ENCODE measurements at places on chromosomes 16 and 17. TPM values are rescaled to one million over a fixed set of nuclear protein-coding genes. Genes with fewer than 3 reads are reported as not detected.

- H3K4me3 ChIP-seq: peak overlapping the region; percentile 29
- H3K27ac ChIP-seq: peak overlapping the region; percentile 2
- H3K4me1 ChIP-seq: peaks cover 5% of the 10 kb centered on the region
- no peak for DNase-seq
- H3K36me3 ChIP-seq: no peaks in the 10 kb centered on the region
Observed at GRCh38 chr17:12296209-12296625, 275.5 kb downstream of the MAP2K4 start.

DNA sequence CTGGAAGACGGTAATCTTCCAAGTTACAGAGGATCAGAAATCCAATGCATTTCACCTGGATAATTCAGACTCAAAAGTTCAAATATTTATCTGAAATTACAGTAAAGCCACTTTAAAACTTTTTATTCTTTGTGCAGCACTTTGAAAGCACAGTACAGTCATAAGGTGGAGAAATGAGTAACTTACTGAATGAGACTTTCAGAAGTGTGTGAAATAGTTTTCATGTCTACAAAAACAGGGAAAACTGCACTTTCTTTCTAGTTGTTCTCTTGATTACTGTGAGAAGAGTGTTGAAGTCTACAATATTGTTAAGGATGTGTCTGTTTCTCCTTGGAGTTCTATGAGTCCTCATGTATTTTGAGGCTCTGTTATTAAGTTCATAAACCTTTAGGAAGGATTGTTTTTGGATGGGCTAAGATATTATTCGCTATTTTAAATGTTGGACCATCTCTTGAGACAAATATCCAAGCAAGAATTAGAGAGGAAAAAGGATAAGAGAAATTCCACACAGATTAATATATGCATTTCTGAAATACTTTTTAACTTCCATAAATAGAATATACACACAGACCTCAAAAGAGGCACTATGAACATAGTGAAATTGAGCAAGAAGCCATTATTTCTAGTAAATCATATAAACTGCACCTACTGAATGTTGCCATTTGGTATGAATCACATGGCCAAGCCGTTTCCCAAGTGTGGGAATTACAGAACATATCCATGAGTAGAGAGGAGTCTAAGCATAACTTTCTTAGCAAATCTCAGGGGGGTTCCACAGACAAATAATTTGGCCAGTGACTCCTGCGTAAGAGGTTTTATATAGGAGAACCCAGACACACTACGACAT lies 83.6 kb upstream of the PLEKHM1 start:
- no peaks in the 10 kb centered on the region for H3K36me3 ChIP-seq
- H3K27ac ChIP-seq: no peak overlapping the region
- no peak for DNase-seq
- H3K4me1 ChIP-seq: peaks cover 16% of the 10 kb centered on the region
- no peak overlapping the region for H3K4me3 ChIP-seq
- H3K27me3 ChIP-seq: no peaks in the 10 kb centered on the region

- peaks cover 5% of the 10 kb centered on the region for H3K36me3 ChIP-seq
- peaks cover 13% of the 10 kb centered on the region for H3K4me1 ChIP-seq
- H3K4me3 ChIP-seq: no peak overlapping the region
- H3K27ac ChIP-seq: no peak overlapping the region
- no peak for DNase-seq
- H3K27me3 ChIP-seq: no peaks in the 10 kb centered on the region
Observed at GRCh38 chr17:28889996-28890395, 7.5 kb downstream of the FLOT2 start.

NEUROD2 gene
- not detected for total RNA-seq

KRT39 gene
- total RNA-seq: not detected

DNA sequence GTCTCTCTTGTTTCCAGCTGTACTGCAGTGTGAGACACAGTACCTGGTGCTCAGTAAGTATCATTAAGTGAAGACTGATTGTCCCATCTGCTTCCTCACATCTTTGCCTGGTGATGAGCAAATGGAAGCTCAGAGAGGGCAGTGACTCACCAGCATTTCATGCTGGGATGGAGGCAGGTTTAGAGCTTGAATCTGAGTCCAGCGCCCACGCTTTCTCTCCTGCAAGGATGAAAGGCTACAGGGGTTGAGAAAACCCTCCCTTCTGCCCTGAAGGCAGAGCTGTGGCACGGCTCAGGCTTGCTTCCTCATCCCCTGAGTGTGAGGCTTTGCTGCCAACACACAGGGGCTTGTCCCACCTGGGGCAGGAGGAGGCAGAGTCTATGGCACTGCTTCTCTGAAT lies 1.5 kb upstream of the RNF112 start:
- H3K36me3 ChIP-seq: no peaks in the 10 kb centered on the region
- no peak for DNase-seq
- H3K4me3 ChIP-seq: no peak overlapping the region

MILR1 gene
- 10.0 TPM for total RNA-seq

GRCh38 chr16:87583453-87584131 lies 18.7 kb upstream of the JPH3 start:
- H3K36me3 ChIP-seq: no peaks in the 10 kb centered on the region
- peaks cover 24% of the 10 kb centered on the region for H3K4me1 ChIP-seq
- H3K27me3 ChIP-seq: no peaks in the 10 kb centered on the region
- no peak overlapping the region for H3K4me3 ChIP-seq

- DNase-seq: no peak
- H3K4me3 ChIP-seq: no peak overlapping the region
- H3K4me1 ChIP-seq: no peaks in the 10 kb centered on the region
- H3K36me3 ChIP-seq: no peaks in the 10 kb centered on the region
- no peak overlapping the region for H3K27ac ChIP-seq
Observed at GRCh38 chr16:72588551-72588950, 416.6 kb upstream of the PMFBP1 start.

GRCh38 chr16:53901408-53901807 lies 197.5 kb downstream of the FTO start:
- H3K4me1 ChIP-seq: peaks cover 8% of the 10 kb centered on the region
- H3K27ac ChIP-seq: no peak overlapping the region

ZNF646 gene
- total RNA-seq: 17.9 TPM

ATP2A1 gene
- 0.41 TPM for total RNA-seq

IL17C gene
- total RNA-seq: 0.92 TPM

DNA sequence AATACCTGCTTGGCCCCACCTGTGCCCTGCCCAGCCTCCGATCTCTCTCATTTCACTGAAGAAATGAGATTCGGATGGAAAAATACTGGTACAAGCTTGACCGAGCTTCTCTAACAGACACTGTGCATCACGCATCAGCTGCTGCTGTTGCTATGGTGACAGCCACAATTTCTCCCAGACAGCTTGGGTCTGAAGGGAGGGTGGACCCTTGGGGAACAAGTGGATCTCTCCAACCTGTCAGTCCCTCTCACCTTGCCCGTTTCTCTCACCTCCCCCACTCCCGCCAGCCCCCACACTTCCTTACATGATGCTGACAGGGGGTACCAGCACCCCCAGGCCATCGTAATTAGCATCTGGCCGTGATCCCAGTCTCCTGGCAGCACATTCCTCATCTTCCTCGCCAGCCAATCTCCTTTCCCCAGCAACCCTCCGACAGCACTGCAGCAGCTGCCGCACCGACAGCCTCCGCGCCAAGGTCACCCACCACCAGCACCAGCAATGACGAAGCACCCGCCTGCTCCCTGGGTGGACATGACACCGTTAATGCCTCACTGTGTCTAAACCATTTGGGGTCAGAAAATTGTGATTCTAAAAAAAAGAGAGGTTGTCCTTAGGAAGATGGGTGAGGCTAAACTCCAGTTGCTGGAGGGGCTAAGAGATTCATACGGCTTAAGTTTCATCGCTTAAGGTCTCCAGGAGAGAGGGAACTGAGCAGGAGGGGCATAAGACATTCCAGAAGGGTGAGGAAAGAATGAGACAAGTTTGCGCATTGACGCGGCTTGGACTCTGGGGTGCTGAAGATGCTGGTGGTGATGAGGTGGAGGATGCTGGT lies 58.6 kb upstream of the TNRC6A start:
- peak; percentile 60 for DNase-seq
- H3K27ac ChIP-seq: peak overlapping the region; percentile 92
- no peaks in the 10 kb centered on the region for H3K27me3 ChIP-seq
- H3K4me1 ChIP-seq: peaks cover 39% of the 10 kb centered on the region
- H3K36me3 ChIP-seq: no peaks in the 10 kb centered on the region

DNA sequence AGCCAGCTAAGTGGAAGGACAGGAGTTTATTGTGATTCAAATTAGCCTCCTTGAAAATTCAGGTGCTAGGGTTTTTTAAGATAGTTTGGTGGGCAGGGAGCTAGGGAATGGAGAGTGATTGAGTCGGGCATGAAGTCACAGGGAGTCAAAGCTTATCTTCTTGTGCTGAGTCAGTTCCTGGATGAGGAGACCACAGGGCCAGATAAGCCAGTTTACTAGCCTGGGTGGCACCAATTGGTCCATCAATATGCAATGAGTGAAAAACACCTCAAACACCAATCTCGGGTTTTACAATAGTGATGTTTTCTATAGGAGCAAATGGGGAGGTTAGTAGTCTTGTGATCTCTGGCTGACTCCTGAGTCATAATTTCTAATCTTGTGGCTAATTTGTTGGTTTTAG lies 165.1 kb downstream of the ABCC12 start:
- H3K4me1 ChIP-seq: no peaks in the 10 kb centered on the region
- no peaks in the 10 kb centered on the region for H3K27me3 ChIP-seq
- no peaks in the 10 kb centered on the region for H3K36me3 ChIP-seq
- DNase-seq: no peak
- H3K4me3 ChIP-seq: no peak overlapping the region
- H3K27ac ChIP-seq: no peak overlapping the region

DNA sequence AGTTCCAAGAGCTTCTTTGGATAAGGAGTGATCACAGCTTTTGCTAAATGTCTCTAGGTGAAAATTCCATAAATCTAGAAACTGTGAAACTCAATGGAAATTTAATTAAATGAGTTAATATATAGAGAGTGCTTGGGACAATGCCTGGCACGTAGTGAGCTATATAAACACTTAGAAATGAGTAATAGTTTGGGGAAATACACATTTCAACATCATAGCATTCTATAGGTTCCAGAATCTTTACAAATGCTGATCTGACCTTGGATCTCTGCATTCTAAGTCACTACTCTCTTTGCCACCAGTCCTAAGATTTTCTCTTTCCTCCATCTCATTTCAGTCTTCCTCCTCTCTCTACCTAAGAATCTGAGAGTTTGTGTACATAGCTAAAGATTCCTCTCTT lies 175.6 kb downstream of the SOX9 start:
- no peaks in the 10 kb centered on the region for H3K27me3 ChIP-seq
- no peaks in the 10 kb centered on the region for H3K36me3 ChIP-seq
- H3K27ac ChIP-seq: no peak overlapping the region
- H3K4me1 ChIP-seq: no peaks in the 10 kb centered on the region
- H3K4me3 ChIP-seq: no peak overlapping the region

DNA sequence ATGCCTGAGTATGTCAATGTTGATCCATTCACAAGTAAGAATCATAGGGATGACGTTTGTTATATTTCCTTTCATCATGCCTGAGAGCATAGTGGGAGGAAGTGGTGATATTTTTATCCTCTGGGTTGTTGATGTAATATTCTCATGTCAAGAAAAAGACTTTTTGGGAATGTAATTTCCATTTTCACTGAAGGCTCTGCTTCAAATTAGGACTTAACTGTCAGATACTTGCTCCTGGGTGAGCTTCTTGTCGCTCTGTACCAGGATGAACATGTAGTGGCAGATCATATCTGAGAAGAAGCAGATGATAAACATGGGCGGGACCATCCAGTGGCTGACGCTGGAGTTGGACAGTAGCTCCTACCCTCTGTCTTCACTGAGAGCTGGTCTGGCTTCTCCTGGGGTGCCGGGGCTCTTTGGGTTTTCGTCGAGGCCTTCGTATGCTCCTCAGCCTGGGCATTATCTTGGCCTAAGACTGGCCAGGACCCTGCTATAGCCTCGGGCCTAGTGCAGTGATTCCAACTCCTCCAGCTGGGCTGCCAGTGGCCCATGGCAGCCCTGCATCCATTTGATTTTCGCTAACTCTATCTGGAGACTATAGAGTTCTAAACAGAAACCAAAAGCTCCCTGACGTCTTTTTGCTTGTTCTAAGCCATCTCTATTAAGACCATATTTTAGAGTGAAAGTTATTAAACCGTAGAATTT lies 19.7 kb downstream of the CYB5B start:
- peak overlapping the region; percentile 51 for H3K4me3 ChIP-seq
- no peaks in the 10 kb centered on the region for H3K27me3 ChIP-seq
- H3K4me1 ChIP-seq: peaks cover 4% of the 10 kb centered on the region
- DNase-seq: no peak
- H3K36me3 ChIP-seq: no peaks in the 10 kb centered on the region

DNA sequence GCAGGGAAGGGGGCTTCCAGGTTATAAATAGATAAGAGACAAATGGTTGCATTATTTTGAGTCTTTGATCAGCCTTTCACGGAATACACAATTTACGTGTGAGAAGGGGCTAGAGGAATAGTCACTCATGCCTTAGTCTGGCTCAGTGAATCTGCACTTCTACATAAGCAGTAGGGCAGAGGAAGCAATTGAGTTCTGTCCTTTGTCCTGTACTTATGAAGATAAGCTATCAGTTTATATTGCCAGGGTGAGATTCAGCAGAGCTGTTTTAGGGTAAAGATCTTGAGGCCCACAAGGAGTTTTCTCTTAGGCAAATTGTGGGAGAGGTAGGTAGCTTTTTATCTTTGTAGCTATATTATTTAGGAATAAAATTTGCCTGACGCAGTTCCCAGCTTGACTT lies 33.3 kb downstream of the TOM1L1 start:
- H3K4me3 ChIP-seq: no peak overlapping the region
- no peaks in the 10 kb centered on the region for H3K4me1 ChIP-seq
- H3K27ac ChIP-seq: no peak overlapping the region
- DNase-seq: no peak

DNA sequence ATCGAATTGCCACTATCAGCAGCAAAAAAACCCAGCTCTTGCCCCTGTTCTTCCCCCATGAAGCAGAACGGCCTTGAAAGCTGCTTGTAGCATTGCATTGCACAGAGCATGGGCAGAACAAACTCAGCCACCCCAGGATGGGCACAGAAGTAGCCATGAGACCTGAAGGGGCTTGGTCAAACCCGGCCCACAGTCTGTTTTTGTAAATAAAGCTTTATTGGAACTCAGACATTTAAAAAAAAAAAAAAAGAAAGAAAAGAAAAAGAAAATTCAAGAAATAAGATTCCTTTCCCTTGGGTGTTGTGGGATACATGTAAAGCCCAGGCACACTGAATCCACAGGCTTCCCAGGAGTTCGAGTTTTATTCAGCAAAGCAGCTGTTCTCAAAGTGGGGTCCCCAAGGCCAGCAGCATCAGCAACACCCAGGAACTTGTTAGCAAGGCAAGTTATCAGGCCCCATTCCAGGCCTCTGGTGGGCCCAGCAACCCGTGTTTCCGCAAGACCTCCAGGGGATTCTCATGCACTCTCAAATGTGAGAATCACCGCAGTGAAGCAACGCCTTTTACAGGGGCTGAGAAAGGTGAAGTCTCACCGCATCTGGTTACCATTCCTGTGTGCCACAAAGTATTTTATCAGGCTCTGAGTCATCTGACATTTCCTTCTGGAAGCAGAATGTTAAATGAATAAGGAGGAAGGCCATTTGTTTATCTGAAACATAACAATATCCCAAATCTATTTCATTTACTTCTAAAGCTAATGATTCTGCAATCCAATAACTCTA lies 108.2 kb downstream of the SLC39A11 start:
- DNase-seq: no peak
- H3K4me3 ChIP-seq: no peak overlapping the region
- H3K27me3 ChIP-seq: no peaks in the 10 kb centered on the region
- H3K27ac ChIP-seq: no peak overlapping the region
- H3K36me3 ChIP-seq: no peaks in the 10 kb centered on the region

ADAMTS18 gene
- total RNA-seq: not detected

- H3K4me3 ChIP-seq: peak overlapping the region; percentile 26
- H3K27ac ChIP-seq: no peak overlapping the region
- H3K36me3 ChIP-seq: no peaks in the 10 kb centered on the region
- H3K4me1 ChIP-seq: peaks cover 8% of the 10 kb centered on the region
- DNase-seq: no peak
Observed at GRCh38 chr17:61291451-61292285, 108.0 kb upstream of the TBX2 start.

IKZF3 gene
- 4.8 TPM for total RNA-seq

Measured in thoracic aorta (tissue), 2 donors.